ENCODE measurements at places on chromosomes 12 and 14. TPM values are rescaled to one million over a fixed set of nuclear protein-coding genes. Genes with fewer than 3 reads are reported as not detected.

The LTBR gene
- 57.7 TPM for polyA plus RNA-seq

The CELA1 gene
- polyA plus RNA-seq, result not detected

The STXBP6 gene
- 9.4 TPM for polyA plus RNA-seq

The BIN2 gene
- 4.2 TPM for polyA plus RNA-seq

The TAS2R20 gene
- 1.2 TPM for polyA plus RNA-seq

The KRT75 gene
- not detected for polyA plus RNA-seq

The FAM90A1 gene
- polyA plus RNA-seq, result 0.97 TPM

The GLIPR1L1 gene
- not detected for polyA plus RNA-seq
